ENCODE measurements at places on chromosomes 5 and 9.

- no peak for DNase-seq
These were observed 1014.1 kb downstream of the PTPRD start for GRCh38 chr9:9598723-9599122.

GRCh38 chr5:62418462-62419076 lies 6.0 kb downstream of the IPO11 start:
- DNase-seq, result no peak

DNA sequence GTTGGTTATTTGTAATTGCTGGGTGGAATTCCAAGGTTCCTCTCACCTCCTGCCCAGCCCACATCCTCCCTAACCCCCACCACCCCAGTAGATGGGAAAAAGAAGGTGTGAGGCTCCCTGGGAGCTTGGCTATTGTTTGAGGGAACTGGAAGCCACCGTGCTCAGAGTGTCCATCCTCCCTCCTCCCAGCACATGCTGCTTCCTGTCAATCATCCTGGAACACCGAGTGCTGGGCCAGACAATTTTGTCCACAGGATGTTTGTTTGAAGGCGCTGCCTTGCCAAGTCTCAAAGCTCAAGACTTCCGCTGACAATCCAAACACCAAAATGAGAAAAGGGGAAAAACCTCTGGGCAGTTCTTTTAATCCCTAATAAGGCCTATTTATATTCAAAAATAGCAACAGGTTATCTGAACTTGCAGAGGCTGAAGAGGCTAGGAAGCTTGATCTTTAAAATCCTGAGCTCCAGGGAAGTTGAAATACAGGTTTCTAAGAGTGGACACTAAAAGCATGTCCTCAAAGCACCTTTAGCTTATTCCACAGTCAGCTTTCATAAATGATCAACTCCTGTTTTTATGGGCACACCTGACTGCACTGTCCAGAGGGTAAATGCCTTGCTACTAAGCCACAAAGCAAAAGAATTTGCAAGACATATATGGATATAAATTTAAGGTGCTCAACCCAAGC lies 286.7 kb downstream of the NFIB start:
- no peak for DNase-seq

- no peak for DNase-seq
These were observed 94.9 kb downstream of the SMARCA2 start for GRCh38 chr9:2110036-2110435.

- no peak for DNase-seq
These were observed 191.7 kb downstream of the GABBR2 start for GRCh38 chr9:98516897-98517503.

Data from stimulated activated CD4-positive, alpha-beta T cell treated with anti-CD3 and anti-CD28 coated beads, Interleukin-4, amount 100 ng/mL, for 24 hours (primary cell).